ENCODE measurements at places on chromosomes 6 and 20.

DNA sequence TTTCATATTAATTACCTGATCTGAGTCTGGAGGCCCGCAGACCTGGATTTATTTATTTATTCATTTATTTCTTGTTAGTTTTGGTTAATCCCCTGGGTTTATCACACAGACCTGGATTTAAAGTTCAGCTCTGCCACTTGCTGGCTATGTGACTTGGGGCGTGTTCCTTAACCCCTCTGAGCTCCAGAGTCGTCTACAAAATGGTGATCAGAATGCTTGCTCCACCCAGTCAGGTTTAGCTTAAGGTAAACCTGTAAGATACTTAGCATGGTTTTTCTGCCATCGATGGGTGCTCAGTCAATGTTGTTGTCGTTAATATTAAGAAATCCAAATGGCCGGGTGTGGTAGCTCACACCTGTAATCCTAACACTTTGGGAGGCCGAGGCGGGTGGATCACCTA is 23.4 kb downstream of the SHLD1 start:
- DNase-seq: no peak

DNA sequence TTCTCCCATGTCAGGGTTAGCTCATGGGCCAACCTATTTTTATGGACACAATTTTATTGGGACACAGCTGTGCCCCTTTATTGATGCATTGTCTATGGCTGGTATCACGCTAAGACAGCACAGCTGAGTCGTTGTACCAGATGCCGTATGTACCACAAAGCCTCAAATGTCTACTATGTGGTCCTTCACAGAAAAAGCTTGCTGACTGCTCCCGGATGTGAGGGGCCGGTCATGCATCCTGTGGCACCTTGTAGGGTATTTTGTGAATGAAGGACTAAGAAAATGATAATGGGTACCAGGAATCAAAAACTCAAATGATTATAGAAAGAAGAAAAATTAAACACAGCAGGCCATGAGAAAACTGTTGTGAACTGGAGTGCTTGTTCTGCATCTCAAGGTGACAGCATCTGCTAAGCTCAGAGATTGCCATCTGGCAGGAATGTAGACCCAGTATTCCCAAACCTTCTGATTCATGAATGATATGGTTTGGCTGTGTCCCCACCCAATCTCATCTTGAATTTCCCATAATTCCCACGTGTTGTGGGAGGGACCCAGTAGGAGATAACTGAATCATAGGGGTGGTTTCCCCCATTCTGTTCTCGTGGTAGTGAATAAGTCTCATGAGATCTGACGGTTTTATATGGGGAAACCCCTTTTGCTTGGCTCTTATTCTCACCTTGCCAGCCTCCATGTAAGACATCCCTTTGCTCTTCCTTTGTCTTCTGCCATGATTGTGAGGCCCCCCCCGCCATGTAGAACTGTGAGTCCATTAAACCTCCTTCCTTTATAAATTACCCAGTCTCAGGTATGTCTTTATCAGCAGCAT is 248.5 kb downstream of the TSHZ2 start:
- DNase-seq: no peak

- no peak for DNase-seq
Measured at GRCh38 chr20:64140061-64140931, 24.0 kb upstream of the MYT1 start.

DNA sequence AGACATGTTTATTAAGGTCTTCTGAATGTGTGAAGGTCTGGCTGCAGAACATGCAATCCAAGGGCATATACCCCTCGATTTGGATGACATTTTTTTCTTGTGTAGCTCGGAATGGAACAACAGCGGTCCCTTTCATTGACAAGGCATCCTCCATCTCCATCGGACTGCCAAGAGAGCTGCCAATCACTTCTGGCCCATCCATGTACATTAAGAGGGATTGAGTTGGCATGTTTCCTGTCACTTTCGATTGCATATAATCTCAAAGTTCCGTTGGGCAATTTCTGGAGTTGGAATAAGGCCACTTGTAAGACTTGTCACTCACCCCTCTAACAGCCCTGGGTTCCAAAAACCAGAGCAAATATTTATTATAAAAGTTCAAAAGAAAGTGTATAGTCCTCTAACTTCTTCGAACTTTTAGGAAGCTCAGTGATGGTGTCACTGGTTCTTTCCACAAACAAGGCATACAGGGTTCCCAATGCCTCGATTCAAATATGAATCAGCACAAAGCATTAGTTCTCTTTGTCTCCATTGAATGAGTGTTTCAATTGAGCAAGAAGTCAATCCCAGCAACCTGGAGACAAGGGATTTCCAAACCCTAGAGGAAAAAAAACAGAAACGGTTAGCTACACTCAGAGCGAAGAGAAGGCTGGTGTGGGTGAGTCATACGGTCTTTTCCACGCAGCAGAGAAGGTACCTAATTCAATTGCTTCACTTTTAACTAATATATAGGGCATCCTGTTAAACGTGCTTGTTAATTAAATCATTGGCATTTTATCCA is 10.9 kb downstream of the ZNF217 start:
- DNase-seq: no peak

- no peak for DNase-seq
Measured at GRCh38 chr6:40492187-40492586, 95.0 kb downstream of the LRFN2 start.

- DNase-seq: no peak
Measured at GRCh38 chr20:49349694-49350252, 71.9 kb upstream of the ZNFX1 start.

GRCh38 chr6:75755704-75756103 is 6.7 kb downstream of the MYO6 start:
- DNase-seq: no peak

GRCh38 chr6:109096208-109096607 is 901 bp downstream of the CEP57L1 start:
- DNase-seq: no peak
